Stimulated activated CD8-positive, alpha-beta memory T cell treated with anti-CD3 and anti-CD28 coated beads, Interleukin-7, amount 100 ng/mL, for 24 hours (primary cell): ENCODE measurements at places on chromosomes 7 and 10.

- no peak for DNase-seq
Observed at GRCh38 chr7:151444632-151445031, 4.7 kb upstream of the CRYGN start.

DNA sequence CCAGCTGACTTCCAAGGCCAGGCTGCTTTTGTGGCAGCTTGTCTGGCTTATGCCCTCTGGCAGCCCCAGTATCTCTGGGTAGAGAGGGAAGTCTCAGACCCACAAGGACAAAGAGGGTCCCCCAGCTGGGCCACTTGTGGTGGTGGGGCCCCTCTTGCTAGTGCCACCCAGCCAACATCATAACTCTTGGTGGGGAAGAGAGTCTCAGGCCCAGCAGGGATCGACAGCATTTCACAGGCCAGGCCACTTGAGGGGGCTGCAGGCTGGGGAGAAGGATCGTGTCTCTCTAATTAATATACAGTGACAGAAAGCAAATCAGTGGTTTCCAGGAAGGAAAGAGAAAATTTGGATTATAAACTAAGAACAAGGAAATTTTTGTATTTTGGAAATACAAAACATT is 76.0 kb downstream of the TYW1B start:
- DNase-seq, result no peak

- DNase-seq, result no peak
Observed at GRCh38 chr10:48526846-48527505, 77.9 kb downstream of the ARHGAP22 start.

GRCh38 chr7:1531263-1531978 is 919 bp downstream of the MAFK start:
- DNase-seq, result no peak

GRCh38 chr7:157684157-157684908 is 347.5 kb downstream of the DNAJB6 start:
- DNase-seq, result no peak

- no peak for DNase-seq
Observed at GRCh38 chr7:8379264-8379663, 54.1 kb upstream of the NXPH1 start.

DNA sequence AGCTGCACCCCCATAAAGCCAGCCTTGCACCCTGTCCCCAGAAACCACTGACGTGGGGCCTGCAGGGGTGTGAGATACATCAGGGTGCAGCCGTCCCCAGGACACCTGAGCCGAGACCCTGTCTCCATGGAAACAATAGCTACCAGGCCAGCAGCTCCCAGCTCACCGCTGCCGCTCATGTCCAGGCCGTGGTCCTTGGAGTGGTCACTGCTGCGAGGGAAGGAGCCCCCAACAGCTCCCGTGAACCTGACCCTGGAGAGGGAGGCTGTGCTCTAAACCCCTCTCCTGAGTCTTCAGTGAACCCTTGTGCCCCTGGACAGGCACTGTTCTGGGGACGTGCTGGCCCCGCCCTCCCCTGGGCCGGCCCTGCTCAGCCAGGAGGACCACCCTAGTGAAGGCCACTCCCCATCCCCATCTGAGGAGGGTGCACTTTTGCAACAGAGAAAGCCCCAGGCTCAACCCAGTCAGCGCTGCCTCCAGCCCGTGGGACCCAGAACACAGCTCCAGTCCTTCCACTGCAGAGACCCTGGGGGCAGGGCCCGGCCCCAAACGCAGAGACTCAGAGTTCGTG is 19.6 kb upstream of the INPP5A start:
- DNase-seq, result no peak

- DNase-seq, result peak; percentile 13
Observed at GRCh38 chr7:106774768-106775551, 90.1 kb upstream of the PIK3CG start.

- DNase-seq, result no peak
Observed at GRCh38 chr10:7810443-7810842, 7.9 kb upstream of the TAF3 start.

- DNase-seq, result no peak
Observed at GRCh38 chr7:140683657-140684056, 10.9 kb downstream of the ADCK2 start.

GRCh38 chr10:70777063-70777875 is 7.9 kb downstream of the TBATA start:
- DNase-seq, result no peak

GRCh38 chr10:130737186-130737585 is 574.3 kb downstream of the TCERG1L start:
- DNase-seq, result no peak

DNA sequence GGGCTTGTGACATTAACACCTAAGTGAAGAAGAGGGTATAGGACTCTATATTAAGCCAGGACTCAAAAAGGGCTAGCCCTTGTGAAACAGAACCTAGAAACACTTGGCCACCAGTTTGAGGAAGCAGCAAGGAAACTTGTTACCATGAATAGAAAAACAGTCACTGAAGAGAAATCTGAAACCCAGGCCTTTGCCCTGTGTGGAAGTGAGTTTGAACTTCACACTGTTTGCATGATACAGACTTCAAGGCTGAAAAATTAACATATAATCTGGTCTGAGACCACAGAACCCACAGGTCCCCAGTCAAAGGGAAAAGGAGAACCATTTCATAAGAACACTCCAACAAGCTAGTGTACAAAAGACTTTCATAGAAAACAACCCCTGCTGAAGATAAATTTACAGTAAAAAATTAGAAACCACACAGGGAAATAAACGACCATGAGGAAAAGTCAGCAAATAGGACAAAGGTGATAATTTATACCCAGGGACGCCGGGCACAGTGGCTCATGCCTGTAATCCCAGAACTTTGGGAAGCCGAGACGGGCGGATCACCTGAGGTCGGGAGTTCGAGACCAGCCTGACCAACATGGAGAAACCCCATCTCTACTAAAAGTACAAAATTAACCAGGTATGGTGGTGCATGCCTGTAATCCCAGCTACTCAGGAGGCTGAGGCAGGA is 76.1 kb downstream of the SKIDA1 start:
- DNase-seq, result no peak

GRCh38 chr7:28980451-28981160 is 22.5 kb upstream of the TRIL start:
- DNase-seq, result no peak

- DNase-seq, result no peak
Observed at GRCh38 chr10:97279121-97279815, 13.2 kb downstream of the ARHGAP19 start.

DNA sequence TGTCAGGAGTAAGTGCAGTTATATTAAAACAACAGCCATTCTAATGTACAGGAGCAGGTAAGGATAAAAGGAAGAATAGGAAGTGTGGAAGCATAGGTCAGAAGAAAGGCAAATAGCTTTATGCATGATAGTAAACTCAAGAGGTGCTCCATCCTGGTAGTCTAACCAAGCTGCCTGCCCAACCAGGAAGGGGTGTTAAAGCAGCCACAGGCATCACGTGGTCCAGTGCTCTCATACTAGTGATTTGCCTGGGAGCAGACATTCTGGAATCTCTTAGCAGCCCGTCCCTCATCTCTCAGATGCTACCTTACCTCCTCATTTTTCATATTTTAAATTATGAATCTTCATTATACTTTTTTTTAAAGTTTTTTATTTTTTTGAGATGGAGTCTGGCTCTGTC is 18.5 kb downstream of the ABRAXAS2 start:
- no peak for DNase-seq

DNA sequence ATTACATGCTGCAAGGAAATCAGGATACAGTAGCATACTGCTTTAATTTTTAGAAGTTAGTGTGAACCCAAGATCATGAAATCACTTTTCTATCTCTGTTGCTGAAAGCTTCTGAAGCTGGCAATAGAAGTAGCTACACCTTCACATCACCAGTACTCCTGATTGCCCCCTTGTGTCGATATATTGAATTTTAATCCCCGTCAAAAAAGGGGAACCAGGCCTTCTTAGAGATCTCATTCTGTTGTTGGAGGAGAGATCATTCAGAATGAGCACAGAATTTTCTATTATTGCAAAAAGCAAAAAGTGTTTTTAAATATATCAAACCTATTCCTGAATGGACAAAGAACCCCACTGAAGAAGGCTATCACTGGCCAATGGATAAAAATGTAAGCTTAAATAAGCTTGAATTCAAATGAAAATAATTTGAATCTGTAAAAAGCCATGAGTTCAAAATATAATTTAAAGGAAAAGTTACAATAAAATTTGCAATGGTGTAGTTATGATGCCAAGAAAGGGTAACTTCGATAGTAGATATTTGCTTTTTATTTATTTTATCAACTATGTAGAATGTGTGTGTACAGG is 39.7 kb upstream of the TEX47 start:
- DNase-seq, result no peak

GRCh38 chr7:106570948-106571418 is 90.0 kb downstream of the CCDC71L start:
- no peak for DNase-seq

DNA sequence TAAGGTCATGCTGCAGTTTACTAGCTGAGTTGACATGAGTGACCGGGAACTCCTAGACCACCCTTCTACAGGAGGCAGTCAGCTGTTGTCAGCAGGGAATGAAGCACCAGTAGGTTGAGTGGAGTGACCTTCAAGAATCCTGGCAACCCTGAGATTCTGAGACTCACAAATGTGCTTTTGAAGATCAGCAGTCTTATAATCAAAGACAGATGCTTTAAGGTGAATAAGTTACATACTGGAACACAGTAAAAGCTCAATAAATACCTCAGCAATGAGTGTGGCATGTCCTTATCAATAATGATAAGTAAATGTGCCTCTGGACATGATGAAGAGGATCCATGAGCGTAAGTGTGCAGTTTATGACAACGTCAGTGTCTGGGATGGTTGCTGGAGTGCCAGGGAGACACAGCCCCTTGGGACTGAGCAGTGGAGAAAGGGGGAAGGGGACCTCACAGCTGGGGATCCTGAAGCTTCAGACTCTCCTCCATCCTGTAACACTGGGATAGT is 11.9 kb upstream of the OR6V1 start:
- no peak for DNase-seq

DNA sequence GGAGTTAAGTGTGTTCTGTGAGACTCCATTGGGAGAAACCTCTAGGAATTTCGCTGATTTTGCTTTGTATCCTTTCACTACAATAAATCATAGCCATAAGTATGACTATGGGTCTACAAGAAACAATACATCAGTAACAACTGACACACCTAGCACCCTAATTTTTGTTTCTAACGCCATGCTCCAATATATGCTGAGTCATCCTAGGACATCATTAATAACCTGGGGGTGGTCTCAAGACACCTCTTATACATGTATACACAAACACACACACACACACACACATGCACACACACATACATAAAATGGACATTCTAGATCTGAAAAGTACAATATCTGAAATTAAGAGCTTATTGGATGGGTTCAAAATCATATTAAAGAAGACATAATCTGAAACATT is 18.2 kb downstream of the ZNF248 start:
- DNase-seq, result no peak

- DNase-seq, result no peak
Observed at GRCh38 chr10:60397792-60398191, 8.1 kb upstream of the ANK3 start.

GRCh38 chr10:19699299-19699698 is 116.9 kb upstream of the PLXDC2 start:
- DNase-seq, result no peak

GRCh38 chr10:91829268-91829667 is 31.0 kb downstream of the TNKS2 start:
- no peak for DNase-seq

DNA sequence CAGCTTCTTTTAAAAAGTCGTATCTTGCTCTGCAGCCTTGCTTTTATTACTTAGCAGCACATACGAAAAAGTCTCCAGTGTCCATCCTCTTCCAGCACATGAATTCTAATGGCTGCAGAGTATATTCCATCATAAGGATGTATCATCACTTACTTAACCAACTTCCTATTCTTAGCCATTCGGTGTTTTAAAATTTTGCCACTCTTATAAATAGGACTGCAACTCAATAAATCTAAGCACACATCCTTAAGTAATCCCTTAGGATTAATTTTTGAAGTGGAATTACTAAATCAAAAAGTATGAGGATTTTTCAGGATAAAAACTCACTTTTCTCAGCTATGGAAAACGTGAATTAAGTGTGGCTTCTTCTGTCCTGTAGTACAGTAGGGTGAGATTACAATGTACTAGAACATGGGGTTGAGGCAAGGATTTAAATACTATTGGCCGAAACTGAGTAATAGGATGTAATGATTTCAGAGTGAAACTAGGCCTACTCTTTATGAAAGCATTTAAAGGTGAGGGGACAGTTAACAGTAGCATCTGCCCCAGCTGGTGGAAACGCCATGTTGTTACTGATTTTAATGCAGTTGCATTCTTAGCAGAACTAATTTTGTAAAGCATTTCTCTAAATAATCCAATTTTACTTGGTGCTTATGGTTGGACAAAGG is 1035.5 kb downstream of the LRMDA start:
- DNase-seq, result no peak

DNA sequence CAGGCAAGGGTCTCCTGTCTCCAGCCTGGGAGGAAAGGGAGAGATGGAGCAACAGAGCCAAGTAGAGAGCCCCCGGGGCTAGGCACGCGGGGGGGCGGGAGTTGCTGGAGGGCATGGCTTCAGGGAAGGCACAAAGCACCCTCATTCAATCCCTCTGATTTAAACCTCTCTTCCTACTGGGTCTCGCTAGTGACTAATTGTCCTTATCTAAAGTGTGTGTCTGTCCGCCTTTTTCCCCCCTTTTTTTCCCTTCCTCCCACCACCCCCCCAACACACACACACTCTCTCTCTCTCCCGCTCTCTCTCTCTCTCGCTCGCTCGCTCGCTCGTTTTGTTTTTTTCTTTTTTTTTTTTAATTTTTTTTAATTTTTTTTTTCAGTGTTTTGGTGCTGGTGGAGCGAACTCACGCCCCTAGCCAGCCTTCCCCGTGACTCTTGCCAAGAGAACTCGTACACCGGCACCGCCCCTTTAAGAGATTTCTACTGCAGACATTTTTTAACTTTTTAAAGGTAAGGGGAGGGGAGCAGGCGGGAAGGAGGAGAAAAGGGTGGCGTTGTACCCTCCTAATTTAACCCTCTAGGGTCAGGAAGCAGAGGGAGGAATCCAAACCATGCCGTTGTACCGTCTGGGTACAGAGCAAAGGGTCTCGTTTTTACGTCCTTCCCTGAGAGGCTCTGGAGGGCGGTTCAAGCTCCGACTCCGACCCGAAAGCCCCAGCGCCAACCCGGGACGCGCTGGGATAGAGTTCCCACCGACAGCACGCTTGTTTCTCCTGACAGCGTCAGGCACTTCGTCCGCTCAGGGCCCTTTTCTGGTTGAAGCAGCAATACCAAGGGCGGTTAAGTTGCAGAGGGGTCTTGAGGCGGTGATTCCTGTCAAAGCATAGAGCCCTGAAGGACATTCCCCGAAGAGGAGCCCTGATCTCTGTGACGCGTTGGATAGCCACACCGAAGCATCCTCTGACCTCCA is at the start of gene HPSE2:
Gene HPSE2 (minus strand): TSS at position 195 of the 969 bp plus-strand sequence.
- no peak for DNase-seq

DNA sequence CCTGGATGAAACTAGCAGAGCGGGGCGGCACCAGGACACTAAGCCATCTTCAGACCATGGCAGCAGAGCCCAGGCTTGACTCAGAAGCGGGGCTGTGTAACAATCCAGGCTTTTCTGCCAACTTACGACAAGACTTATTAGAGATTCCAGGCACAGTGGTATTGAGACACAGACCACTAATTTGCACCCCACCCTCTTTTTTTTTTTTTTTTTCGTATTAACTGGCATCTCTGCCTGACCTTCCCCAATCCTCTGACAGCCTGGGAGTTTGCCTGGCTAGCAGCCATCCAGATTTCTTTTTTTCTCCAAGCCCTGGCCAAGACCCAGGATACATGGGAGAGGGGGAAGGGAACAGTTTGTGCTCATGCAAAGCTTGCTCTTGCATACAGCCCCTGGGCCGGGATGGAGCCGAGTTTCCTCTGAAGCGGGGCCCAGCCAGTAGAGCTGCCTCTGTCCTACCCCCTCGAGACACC is 182.4 kb downstream of the PLXNA4 start:
- DNase-seq, result no peak
